CD4-positive, alpha-beta T cell (primary cell): ENCODE measurements at places on chromosomes 5 and 9.

DNA sequence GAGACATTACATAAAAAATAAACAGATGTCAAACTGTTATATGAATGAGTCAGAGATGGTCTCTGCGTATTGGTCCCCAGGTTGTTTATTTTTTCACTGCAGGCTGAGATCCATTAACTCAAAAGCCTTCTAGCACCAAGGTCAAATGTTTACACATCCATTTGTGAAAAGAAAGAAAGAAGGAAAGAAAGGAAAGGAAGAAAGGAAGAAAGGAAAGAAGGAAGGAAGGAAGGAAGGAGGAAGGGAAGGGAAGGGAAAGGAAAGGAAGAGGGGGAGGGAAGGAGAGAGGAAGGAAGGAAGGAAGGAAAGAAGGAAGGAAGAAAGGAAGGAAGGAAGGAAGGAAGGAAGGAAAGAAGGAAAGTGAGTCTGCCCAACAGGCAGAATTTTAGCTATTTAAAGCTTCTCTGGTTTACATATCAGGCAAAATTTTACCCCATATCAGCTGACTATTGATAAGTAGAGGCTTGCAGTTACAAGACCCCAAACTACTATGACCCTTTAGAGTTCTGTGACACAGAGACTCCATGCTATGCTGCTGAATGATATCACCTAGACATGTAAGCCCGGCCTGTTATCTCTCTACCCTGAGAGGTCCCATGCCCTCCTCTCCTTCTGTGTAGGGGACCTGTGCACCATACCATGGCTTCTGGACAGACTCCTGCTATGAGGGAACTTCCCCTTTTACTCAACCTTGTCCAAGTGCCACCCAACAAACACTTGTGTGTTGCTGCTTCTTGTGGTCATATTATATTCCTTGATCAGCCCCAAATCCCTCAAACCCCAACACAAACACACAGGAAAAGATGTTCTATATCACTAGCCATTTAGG lies 59.0 kb downstream of the DRD1 start:
- no peak for DNase-seq

DNA sequence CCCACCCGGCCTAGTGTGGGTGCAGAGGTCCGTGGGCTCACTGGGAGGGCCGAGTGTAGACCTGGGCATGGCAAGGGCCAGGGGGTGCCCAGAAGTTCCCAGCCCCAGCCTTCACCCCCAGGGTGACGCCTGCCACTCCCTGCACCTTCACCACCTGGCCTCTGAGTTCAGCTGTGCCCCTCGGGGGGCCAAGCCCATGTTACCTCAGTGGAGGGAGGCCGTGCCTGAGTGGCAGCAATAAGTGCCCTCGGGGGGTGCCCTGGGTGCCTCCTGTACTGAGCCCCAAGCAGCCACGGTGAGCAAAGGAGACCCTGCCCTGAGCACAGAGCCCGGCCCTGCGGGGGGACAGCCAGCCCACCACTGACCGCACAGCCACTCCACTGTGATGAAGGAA lies 10.3 kb upstream of the FCN2 start:
- DNase-seq = no peak

- no peak for DNase-seq
Measured at GRCh38 chr5:88688156-88688983, 194.6 kb downstream of the MEF2C start.

DNA sequence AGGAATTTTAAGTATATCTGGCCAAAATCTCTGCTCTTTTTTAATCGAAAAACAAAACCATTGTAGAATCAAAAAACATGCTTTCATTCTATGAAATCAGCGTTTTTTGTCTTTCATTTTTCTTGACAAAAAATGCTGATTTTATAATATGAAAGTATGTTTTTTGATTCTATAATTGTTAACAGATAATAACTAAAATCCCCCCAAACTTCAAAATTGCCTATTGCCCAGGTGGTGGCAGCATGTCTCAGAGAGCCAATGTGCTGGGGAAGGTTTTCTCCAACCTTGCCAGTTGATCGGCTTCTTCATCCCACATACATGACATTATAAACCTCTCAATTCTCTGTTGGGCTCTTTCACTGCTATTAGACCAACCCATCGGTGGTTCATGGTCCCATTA lies 5.1 kb upstream of the SMIM15 start:
- DNase-seq = no peak

GRCh38 chr5:129746876-129747275 lies 1.0 kb upstream of the MINAR2 start:
- no peak for DNase-seq

DNA sequence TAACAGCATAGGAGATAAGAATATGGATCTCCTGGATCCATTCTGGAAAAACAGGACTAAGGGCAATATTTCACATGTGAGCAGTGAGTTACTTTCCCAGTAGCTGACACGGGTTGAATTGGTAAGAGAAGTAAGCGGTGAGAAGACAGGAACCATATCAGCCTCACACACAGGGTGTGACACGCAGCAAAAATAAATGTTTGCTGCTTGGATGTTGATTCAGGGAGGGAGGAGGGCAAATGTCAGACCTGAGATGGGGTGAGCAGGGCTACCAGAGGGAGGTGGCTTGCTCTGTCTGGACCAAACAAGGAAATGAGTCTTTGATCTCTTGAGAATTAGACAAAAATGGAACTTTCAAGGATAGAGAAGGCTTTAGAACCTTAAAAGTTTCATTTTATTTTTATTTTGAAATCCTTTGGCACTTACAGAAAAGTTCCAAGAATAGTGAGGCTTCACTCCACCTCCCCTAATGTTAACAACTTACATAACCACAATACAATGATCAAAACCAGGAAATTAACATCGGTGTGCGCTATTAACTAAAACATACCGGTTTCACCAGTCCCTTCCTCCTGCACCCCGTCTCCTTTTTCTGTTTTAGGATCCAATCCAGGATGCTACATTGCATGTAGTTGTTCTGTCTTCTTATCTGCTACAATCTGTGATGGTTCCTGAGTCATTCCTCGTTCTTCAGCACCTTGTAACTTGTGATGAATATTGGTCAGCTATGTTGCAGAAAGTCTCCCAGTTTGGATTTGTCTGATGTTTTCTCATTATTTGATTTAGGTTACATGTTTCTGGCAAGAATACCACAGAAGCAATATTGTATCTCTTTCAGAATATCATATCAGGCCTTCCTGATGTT lies 20.5 kb upstream of the ARHGEF28 start:
- DNase-seq = no peak

DNA sequence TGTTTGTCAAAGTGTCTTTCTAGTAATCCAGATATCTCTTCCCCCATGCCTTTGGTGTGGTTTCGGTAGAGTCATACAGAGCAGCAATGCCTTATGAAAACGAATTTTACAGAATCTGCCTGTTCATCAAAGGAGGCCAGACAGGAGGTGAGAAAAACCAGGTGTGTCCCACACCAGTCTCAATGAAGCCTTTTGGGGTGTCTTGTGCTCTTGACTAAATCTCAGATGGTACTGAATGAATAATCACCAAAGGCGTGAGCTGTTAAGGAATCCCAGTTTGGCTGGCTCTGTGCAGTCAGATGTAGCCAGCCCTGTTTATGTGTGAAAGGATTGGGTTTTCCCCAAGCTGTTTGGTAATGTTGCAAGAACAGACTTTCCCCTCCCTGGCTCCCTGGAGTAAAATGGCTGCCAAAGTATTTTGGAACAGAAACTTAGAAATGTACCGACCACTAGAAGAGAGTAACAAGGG lies 70.8 kb upstream of the CDKN2B start:
- DNase-seq = peak; percentile 5

DNA sequence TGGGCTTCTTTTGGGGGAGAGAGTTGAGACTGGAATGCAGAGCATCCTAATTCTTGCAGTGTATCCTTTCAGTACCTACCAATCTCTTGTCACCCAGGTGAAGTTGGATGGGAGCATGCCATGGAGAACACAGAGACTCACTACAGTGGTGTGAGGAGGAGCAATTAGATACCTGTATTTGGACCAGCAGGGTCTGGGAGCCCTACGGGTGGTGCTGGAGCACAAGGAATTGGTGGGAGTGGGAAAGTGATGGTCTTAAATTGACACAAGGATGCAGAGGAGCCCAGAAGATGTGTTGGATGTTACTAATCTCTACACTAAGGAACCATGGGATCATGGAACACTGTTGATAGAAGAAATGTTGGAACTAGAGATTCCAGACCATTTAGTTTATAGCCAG lies 212.7 kb downstream of the CHSY3 start:
- no peak for DNase-seq

GRCh38 chr9:121814594-121814993 lies 163.2 kb downstream of the DAB2IP start:
- no peak for DNase-seq

- DNase-seq = no peak
Measured at GRCh38 chr9:129363216-129363873, 185.3 kb upstream of the IER5L start.

DNA sequence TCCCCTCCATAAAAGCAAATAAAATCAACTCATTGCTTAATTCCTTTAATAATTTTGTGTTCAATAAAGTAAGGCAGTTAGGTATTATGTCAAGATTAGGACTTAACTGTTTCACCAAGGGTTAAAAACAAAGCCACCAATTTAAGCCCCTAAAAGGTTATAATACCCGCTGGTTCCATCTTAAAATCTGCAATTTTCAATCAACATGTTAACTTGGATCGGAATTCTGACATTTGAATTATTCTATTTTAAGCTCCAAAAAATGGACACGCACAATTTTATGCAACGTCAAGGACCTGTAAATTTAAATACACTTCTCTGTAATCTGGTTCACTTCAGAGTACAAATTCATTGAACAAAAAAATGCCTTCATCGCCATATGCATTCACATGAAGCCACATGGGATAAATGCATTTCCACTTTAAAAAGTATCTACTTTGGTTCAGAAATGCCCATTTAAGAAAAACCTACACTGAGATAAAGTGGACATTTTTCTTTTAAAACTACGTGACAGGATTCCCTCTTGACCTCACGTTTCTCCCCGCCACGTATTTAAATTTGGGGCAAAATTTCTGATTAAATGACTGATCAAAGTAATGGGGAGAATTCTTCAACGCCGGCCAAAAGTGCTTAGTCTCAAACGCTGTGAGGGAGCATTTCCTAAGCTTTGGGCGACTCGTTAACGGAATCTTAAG lies 721 bp downstream of the GIN1 start:
- DNase-seq = no peak

GRCh38 chr5:132812123-132812765 lies 858 bp upstream of the SOWAHA start:
- DNase-seq = no peak

- no peak for DNase-seq
Measured at GRCh38 chr9:6714176-6714575, 43.6 kb upstream of the KDM4C start.

DNA sequence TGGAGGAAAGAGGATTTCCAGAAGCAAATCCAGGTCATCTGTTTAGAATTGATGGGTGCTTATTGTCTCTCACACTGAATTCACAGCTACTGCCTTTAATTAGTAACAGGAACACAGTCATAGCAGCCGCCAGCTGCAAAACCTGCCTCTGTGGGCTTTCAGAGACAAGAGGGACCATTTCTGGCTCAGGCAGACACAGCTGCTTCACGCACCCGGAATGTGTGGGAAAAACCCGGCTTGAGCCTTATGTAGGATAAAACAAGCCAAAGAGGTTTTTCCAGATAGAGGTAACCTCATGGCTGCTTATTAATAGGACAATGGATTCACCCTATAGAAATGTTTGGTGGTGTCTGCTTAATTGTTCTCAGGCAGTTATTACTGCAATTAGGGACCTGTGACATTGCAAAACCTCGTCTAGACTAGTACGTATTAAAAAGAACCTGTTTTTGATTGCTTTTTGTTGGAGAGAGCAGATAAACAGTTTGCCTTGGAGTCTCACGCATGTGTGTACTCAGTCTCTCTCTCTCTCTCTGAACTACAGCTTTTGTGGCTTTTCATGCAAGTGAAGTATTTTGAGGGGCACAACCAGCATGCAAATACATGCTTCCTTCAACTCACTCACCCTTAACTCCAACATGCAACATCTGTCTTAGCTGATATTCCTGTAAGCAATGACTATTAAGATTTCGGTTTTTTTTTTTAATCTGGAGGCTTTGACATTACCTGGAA lies 302.7 kb downstream of the PLK2 start:
- DNase-seq = no peak

DNA sequence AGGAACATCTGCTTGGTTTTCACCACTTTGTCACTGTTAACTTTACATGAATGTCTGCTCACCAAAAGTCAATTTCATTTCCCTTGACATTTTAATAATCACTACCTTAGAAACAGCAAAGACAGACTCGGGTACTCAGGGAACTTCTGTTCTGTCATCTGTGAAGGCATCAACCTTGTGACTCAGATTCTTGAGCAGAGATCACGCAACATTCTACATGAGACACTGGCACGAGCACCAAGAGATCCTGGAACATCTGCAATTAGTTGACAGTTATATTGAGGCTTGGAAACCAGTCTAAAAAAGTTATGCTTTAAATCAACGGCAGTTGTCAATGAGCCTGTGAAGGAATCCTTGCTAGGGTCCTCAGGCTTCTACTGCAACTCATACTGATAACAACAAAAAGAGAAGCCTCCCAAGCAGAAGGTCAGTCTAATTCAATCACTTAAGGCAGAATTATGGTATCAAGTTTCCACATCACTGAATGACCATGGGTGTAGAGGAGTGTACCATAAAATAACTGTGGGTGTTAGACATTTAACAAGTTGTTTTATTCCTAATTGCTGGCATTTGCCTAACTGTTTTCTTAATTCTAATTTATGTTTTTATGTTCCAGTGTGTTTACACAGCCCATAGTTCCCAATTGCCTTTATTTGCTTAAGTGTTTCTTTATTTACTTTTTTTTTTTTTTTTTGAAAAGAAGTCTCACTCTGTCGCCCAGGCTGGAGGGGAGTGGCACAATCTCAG lies 3.3 kb upstream of the PBX3 start:
- DNase-seq = no peak

- no peak for DNase-seq
Measured at GRCh38 chr5:172090976-172091547, 84.6 kb upstream of the FBXW11 start.

DNA sequence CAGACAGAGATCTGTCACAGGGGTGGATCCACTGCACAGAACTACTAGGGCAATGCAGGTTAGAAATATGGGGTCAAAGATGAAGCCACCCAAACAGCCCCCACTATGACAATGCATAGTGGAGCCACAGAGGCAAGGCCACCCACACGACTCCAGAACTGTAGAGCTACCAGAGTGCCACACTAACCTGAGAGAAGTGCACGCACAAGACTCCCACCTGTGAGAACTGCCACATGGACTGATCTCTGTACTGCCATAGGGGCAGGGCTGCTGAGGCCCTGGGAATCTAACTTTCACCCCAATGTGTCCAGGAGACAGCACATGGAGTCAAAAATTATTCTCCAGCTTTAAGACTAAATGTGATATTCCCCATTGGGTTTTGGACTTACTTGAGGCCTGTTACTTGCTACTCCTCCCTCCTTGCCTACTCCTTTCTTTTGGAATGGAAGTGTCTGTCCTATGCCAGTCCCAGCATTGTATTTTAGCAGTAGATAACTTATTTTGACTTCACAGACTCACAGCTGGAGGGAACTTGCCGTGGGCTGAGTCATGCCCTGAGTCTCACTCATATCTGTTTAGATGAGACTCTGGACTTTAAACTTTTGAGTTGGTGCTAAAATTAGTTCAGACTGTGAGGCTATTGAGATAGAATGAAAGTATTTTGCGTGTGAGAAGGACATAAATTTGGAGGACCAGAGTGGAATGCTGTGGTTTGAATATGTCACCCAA lies 853.3 kb downstream of the MAT2B start:
- DNase-seq = no peak
